ENCODE measurements at places on chromosomes 6 and 20.

GRCh38 chr20:43853174-43853803 lies 61.4 kb upstream of the TOX2 start:
- no peak for DNase-seq

DNA sequence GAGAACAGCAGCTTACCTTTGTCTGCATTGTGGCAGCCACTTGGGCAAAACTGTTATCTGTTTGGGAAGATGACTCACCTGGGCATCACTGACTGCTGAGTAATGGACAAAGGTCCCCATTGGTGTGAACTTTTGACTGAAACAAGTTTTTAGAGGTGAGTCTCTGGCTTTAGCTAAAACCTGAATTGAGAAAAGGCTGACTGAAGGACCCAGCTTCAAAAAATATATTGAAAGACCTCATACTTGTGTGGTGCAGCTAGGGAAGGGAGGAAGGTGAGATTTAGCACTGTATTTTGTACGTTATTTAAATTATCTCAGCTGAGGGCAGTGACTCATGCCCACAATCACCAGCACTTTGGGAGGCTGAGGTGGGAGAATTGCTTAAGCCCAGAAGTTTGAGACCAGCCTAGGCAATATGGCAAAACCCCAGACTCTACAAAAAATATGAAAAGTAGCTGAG lies 4.5 kb upstream of the CITED2 start:
- no peak for DNase-seq

DNA sequence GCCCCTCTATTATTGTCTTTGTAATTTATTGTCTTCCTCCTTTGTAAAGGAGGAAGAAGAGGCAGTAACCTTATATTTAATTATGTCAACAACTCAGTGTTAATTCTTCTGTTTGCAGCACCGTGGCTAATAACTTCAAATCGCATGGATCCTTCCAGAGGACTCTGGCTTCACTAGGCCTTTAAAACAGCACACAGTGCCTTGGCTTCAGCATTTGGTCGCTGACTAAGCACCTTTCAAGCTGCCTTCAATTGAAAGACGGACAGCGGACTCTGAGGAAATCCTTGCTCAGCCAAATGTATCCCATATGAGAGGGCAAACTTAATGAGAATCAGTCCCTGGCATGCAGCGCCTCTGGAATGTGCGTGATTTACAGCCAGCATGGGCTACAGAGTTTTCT lies 64.2 kb downstream of the SGK1 start:
- DNase-seq = peak; percentile 84

- DNase-seq = peak; percentile 58
Measured at GRCh38 chr6:159899994-159900745, 9.4 kb downstream of the MAS1 start.

DNA sequence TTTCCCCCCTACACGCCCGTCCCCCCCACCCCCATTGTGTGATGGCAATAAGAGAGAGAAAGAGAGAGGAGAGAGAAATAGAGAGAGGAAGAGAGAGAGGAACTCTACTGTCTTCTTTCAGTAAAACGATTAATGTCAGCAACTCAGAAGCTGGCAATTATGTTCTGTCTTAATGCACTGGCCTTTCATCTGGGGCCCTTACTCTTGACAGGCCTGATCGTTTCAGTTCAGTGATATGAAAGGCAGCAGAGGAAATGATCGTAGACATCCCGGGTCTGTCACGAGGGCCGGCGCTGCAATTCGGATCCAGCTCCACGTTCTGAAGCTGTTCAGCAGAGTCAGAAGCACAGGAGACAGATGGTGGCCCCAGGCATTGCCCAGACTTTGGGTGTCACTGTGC lies 308.9 kb downstream of the ZNF217 start:
- no peak for DNase-seq

GRCh38 chr6:35170891-35171290 lies 29.8 kb upstream of the TCP11 start:
- DNase-seq = no peak

DNA sequence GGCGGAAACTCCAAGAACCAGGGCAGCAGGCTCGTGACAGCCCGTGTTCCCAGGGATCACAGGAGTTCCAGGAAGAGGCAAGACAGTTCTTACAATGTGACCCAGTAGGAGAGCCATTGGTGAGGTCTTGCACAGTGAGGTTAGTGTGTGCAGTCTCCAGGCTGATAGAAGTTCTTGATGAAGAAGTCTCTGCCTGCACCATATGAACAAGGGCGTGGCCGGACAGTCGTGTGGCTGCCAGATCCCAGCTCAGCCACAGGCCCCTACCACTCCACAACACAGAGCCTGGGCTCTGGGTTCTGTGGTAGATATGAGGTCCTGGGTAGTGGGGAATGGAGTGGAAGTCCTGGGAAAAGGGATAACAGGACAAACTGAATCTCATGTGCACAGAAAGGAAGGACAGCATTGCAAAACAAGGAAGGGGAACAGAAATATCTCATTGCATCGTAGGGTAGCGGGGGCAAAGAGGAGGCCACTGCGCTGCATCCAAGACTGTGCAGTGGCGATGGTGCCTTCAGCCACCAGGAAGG lies 65.2 kb downstream of the STX11 start:
- no peak for DNase-seq

All from epithelial cell of proximal tubule (primary cell).